NCI-H2029 treated with DMSO at 0.1 percent for 48 hours (cell line): ENCODE measurements at places on chromosomes 3 and 15.

DNA sequence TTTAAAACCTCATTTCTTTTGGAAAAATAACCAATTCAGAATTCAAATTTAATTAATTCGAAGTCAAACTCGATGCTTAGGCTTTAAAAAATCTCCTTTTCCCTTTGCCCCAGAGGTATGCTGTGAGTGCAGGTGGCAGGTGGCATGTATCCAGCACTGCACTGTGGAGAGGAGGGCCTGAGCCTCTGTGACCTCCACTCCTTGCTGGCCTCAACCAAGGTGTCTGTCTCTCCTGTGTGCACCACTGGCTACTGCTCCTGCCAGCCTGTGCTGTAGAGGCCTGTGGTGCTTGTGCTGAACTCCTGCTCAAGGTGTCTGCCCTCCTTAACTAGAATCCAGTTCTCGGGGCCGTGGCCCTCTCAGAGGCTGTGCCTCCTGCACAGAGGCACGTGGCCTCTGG lies 56.2 kb upstream of the NEDD4 start:
- DNase-seq = no peak

GRCh38 chr15:48565560-48566482 lies 79.7 kb downstream of the FBN1 start:
- no peak for DNase-seq

GRCh38 chr15:95409626-95410310 lies 920.7 kb upstream of the NR2F2 start:
- no peak for DNase-seq

DNA sequence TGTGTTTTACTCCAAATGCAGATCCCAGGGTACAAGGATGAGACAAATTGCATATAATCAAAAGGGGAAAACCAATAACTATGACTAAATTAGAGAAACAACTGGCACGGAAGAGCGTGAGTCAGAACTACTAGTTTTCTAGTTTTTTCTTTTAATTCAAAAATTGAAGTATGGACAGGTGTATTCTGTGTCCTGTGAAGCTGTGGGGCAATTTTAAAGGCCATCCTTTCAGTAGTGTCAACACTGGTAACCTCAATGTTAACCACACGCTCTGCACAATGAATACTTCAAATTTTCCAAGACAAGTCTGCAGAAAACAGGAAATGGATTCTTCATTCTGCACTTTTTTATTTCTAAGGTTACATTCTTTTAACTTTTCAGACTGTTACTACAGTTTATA lies 32.5 kb upstream of the GOLGA8A start:
- no peak for DNase-seq
